NCI-H1092 (cell line): ENCODE measurements at places on chromosomes 12 and 14.

- no peak for DNase-seq
Observed at GRCh38 chr12:108305520-108305919, 33.6 kb downstream of the CMKLR1 start.

GRCh38 chr12:116937640-116938039, 26.9 kb downstream of the FBXW8 start:
- no peak for DNase-seq

GRCh38 chr14:24337144-24337823, 2.4 kb upstream of the ADCY4 start:
- no peak for DNase-seq

DNA sequence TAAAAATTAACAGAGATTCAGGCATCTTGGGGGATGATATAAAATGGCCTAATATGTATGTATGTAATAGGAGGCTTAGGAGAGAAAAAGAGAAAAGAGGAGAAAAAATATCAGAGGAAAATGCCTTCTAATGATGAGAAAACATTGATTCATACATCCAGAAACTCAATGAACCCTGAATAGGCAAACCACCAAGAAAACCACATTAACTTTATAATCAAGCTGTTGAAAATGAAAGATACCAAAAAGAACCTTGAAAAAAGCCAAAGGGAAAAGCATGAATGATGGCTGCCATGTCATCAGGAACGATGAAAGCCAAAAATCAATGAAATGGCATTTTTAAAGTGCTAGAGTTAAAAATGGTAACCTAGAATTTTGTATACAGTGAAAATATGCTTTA, 180.2 kb downstream of the EPS8 start:
- no peak for DNase-seq

GRCh38 chr12:7994731-7995205, 37.7 kb upstream of the FOXJ2 start:
- DNase-seq: no peak
